ENCODE measurements at places on chromosomes 2 and 18.

GRCh38 chr18:27005589-27005988, 140.1 kb upstream of the AQP4 start:
- DNase-seq = peak; percentile 36

- DNase-seq = no peak
Observed at GRCh38 chr2:31079665-31080064, 58.6 kb downstream of the GALNT14 start.

DNA sequence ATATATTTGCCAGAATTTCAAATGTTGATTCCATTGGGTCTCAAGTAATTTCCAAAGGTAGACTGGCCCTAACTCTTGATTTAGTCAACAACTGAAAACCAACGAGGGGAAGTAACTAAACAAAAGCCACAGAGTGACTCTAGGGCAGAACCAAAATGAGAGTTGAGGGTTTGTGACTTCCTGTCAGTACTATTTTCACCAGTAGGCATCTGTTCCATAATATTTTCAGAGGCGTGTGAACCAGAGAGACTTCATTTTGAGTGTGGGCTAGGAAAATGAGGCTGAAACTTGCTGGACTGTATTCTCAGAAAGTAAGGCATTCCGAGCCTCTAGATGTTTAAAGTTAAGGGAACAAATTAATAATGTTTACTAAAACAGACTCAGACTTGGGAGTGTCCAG, 70.6 kb downstream of the GDF7 start:
- no peak for DNase-seq

DNA sequence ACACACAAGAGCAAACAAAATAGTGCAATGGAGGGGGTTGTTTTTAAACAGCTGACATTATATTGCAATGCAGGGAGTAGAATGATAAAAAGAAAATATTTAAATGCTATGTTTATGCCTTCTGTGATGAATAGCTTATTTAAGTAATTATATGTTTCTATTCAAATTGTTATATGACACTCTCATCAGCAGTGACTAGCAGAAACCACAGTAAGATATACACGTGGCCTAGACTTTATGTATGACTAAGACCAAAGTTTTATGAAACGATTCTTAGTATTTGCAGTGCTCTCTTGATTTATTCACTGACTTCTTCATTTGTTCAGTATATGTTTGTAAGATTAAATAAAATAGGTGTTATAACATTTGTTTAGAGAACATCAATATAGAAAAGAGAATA, 26.1 kb upstream of the C1D start:
- DNase-seq = no peak
